Left cardiac atrium (tissue), 4 donors: ENCODE measurements at places on chromosomes 12 and 14.

- no peak for DNase-seq
Observed at GRCh38 chr14:34094384-34094783, 143.5 kb upstream of the EGLN3 start.

DNA sequence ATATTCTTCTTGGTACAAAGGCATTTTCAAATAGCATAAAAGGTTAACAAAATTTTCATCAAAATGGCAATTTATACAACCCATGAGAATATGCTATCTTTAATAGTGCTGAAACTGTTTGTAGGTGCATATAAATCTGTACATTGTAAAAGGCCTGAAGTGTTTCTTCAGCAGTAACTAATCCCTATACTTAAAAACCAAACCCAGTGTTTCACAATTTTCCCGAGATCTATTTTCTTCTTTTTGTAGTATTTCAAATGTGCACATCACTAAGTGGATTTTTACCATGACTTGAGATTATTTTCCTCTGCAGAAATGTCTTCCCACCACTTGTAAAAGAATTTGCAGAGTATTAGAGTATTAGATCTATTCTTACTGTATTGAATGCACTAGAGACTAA, 76.5 kb downstream of the FERMT2 start:
- DNase-seq, result no peak

- DNase-seq, result no peak
Observed at GRCh38 chr12:31246470-31246850, 79.5 kb downstream of the SINHCAF start.

DNA sequence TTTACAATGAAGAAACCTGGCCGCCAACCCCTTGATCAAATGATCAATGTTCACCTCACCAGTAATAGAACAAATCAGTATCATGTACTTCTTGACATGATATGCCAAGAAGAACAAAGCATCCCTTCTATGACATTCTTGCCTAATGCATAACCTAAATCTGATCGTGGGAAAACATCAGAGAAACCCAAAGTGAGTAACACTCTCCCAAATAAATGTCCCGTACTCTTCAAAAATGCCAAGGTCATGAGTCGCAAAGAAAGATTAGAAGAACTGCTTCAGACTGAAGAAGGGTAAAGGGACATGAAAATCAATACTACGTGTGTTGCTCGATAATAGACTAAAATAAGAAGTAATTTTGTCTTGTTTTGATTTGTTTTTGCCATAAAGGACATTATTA, 11.4 kb upstream of the SLC25A3 start:
- DNase-seq, result no peak

GRCh38 chr12:33708935-33709334, 269.3 kb upstream of the SYT10 start:
- DNase-seq, result no peak

GRCh38 chr12:116672842-116673516, 64.9 kb downstream of the SPRING1 start:
- no peak for DNase-seq

DNA sequence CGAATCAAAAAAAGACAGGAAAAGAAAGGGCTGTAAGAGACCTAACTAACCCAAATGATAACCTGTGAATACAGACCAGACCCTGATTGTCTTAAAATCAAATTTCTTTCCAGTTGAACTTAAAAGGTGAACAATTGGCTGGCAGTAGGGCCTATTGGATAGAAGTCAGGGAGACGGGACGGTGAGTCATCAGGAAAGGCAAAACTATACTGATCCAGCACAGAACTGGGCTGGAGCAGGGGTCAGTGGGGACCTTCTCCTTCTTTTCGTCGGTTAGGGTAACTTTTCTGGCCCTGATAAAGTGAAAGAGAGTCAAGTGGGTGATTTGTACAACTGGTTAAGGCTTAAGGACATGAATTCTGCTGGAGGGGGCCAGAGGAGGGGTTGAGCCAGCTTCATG, 84.9 kb upstream of the OTX2 start:
- DNase-seq, result no peak

DNA sequence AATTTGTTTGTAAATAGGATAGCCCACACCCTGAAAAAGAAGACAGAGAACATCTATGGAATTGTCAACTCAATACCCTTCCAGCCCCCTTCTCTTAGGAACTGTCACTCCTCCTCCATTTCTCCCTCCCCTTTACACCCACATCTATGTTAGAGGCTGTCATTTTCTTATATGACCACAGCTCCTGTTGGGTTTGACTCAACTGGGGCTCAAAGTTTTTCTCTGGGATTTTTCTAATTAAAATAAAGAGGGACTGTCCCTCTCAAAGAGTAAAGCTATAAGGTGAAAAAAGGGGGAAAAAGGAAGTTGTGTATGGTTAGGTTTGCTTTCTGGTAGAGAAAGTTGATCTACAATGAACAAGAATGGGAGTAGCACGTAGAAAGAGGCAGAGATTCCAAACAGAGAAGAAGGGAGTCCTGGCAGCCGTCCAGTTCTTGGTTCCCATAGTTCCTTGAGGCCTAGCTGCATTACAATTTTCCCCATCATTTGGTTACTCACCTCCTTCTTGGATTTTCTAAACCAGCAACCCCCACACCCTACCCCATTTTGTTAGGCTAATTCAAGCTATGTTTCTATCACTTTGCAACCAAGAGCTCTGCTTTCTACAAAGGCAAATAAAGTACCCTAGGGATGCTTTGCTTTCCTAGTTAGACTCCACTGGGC, 44.3 kb upstream of the STK38L start:
- no peak for DNase-seq

DNA sequence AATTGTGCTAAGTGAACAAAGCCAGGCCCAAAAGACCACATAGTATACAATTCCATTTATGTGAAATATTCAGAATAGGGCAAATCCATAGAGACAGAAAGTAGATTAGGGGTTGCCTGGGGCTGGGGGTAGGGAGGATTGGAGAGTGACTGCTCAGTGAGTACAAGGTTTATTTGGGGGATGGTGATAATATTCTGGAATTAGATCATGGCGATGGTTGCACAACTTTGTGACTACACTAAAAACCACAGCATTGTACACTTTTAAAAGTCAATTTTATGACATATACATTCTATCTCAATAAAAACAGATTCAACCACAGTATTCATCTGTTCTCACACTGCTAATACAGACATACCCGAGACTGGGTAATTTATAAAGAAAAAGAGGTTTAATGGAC, 68.7 kb upstream of the MAP1LC3B2 start:
- DNase-seq, result no peak

DNA sequence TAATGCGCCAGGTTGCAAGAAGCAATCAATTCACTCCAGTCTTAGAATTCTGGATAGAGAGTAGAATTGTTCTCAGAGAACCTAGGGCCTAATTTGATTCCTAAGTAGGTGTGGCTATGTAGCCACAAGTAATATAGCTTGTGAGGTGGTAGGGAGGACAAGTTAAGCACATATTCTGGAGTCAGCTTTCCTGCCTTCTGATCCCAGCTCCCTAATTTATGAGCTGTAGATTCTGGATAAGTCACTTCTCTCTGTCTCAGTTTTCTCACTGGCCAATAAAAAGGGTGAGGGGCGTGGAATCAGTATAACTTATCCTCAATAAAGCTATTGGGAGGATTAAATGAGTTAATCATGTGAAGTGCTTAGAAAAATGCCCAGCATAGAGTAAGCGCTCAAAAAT, 3.0 kb upstream of the SNW1 start:
- DNase-seq, result no peak

DNA sequence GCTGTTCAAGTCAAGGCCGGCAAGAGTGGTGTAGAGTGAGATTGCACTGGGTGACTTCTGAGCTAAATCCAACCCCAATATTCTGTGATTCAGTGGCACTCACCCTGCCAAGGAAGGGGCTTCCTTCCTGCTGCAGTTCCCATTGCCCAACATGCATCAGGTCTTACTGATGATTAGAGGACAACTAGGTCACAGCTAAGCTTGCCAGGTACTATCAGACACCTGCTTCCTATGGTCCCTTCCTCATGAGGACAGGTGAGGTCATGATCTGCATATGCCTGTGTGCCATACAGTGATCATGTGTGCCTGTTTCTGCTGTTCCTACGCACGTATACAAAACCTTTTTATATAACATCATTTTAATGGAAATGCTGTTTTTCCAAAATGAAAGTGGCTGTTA, 1.7 kb upstream of the CTDSP2 start:
- no peak for DNase-seq

- no peak for DNase-seq
Observed at GRCh38 chr12:69514111-69514510, 43.9 kb downstream of the FRS2 start.

DNA sequence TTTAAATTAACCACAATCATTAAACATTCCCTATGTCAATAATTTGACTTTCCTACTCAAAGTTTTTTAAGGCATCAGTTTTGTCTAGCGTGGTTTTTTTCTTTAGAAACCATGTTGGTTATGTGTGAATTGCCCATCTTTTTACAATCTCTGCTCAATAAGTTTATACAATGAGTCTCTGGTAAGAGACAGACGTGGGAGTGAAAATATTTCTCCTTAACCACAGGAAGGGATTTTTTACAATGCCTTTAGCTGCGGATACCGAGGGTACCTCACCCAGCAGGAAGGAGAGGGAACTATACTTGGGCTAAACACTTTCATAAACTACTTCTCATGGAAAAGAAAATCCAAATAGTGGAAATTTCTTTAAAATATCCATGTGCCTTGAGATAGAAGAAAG, 191.4 kb upstream of the BCL2L14 start:
- DNase-seq, result no peak

DNA sequence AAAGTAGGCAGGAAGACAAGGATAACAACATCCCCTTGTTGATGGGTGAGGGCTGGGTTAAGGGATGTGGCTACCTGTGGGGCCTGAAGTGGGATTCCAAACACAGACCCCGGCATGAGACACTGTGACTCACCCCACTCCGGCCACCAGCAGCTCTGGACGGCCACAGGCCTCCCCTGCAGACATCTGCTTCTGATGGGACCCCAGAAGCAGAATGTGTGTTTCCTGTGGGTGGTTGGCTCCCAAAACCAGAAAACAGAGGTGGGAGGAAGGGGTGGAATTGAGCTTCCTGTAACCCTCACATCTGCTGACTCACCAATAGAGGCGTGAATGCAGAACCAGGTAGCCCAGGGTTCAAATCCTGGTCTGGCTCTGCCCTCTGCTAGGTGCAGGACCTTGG, 216.6 kb upstream of the PWP1 start:
- no peak for DNase-seq

GRCh38 chr12:53500142-53500775, 824 bp upstream of the TARBP2 start:
- DNase-seq, result peak; percentile 71

GRCh38 chr14:67221248-67221981, 19.8 kb upstream of the PALS1 start:
- DNase-seq, result no peak

DNA sequence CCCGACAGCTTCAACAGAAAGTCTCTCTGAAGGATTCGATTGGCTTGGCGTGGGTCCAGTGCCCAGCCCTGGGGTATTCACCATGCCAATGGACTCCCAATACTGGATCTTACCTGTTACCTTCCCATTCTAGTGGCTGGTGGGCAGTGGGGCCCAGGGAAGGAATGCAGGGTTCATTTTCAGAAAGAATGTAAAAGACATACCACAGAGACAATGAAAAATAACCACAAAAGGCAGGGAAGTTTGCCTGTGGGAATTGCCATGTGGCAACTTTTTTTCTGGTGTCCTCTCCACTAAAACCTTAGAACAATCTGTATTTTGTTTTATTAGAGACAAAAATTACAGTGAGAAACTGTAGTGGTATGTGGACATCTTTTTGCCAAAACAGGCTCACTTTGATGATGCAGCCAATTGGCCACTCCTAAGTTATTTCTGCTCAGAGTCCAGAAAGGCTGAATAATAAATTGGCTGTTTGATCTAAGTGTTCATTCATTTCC, 55.2 kb downstream of the PTGER2 start:
- DNase-seq, result peak; percentile 38

DNA sequence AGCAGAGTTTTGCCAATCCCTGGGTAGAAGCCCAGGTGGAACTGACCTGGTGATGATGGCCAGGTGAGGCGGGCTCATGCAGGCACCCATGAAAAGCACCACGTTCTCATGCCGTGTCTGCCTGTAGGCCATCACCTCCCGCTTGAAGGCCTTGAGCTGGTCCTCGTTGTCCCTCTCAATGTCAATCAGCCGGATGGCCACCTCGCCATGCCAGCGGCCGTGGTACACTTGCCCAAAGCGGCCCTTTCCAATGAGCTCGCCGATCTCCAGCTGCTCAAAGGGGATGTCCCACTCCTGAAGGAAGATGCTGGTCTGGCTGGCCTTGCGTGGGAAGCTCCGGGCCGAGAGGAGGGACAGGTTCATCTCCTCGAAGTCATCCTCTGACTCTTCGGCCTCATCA, 163.4 kb upstream of the NOS1 start:
- DNase-seq, result no peak

- DNase-seq, result no peak
Observed at GRCh38 chr12:117321572-117321971, 39.9 kb downstream of the NOS1 start.

GRCh38 chr12:55982319-55982936, 8.6 kb downstream of the RAB5B start:
- no peak for DNase-seq

- no peak for DNase-seq
Observed at GRCh38 chr14:106845286-106846087, 1319.1 kb downstream of the TMEM121 start.

DNA sequence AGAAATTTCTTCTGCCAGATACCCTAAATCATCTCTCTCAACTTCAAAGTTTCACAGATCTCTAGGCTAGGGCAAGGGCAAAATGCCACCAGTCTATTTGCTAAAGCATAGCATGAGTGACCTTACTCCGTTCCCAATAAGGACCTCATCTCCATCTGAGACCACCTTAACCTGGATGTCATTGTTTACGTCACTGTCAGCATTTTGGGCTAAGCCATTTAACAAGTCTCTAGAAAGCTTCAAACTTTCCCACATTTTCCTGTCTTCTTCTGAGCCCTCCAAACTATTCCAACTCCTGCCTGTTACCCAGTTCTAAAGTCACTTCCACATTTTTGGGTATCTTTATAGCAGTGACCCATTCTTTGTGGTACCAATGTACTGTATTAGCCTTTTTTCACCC, 259.2 kb upstream of the KITLG start:
- no peak for DNase-seq

DNA sequence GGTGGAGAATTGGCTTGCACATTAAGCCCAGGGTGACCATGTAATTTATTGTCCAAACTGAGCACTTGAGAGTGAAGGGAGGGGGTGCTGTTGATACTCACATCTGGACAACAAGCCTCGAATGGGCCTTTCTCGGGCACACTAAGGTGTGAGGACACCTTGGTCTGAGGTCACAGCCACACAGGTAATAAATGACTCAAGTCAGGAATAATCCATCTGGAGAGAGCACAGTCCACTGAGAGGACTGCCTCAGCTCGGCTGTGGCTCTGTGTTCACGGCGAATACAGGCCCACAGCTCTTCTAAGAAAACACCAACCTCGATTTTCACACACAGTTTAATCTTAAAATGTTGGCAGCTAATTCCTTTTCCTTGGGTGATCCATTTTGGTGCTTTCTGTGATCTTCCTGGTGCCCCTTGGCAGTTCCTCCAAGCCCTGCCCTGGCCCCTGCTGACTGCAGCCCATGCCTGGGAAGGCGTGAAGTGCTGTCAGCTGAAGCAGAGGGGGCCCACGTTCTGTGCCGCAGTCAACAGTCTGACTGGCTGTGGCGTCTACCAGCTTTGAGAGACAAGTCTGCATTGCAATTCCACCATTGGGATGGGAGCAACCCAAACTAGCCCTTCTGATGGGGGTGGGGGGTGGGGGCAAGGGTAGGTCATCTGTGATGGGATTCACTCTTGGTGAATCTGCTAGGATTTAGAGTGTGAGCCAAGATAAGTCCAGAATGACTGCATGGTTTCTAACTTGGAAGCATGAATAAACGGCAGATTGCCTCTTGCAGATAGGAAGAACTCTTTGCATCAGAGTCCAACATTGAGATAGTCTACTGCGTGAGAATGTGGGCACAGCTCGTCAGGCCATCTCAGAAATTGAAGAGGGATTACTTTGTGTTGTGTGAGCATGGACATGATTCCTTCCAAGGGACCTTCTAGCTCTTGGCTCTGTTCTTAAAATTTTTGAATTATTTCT, 42.8 kb downstream of the ZNF664 start:
- no peak for DNase-seq
